ENCODE measurements at places on chromosomes 6 and 20.
A peak's percentile ranks its signal among the peaks of the same experiment; 100 is the strongest.

GRCh38 chr6:74925683-74926082, 280.2 kb downstream of the COL12A1 start:
- no peak for DNase-seq

DNA sequence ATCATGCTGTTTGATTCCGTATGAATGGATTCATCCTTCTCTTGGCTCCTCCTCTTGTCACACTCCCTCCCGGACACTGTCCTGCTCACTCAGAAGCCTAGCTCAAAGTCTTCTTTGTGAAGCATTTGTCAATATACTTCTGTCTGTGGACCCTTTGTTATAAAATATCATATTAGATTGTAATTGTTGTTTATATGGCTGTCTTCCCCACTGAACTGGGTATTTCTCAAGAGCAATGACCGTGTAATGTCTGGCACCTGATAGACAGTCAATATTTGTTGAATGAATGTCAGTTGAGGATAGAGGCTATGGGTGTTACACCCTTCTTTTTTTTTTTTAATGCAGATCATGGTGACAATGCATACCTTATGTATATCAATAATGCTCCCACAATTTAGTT, 335.3 kb downstream of the SOX4 start:
- DNase-seq: no peak

- DNase-seq: no peak
Observed at GRCh38 chr6:40431706-40432105, 155.5 kb downstream of the LRFN2 start.

DNA sequence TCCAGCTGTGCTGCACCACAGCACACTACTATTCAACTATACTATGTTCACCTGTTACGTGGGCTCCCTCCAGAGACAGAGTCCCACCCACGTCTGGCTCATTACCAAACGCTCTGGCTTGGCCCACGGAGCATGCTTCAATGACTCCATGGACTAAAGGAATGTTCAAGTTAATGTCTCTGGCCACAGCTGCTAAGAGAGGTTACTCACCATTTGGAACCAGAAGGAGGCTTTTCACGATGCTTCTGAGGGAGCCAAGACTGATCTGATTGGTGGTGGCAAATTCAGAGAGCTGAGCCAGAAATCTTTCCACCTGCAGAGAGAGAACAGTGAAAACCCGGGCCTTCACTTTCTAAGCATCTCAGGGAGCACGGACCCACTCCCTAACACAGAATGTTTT, 15.6 kb downstream of the COMMD7 start:
- DNase-seq: peak; percentile 89

- DNase-seq: no peak
Observed at GRCh38 chr6:117498159-117498558, 15.7 kb downstream of the DCBLD1 start.

- no peak for DNase-seq
Observed at GRCh38 chr6:63676412-63677114, 41.0 kb downstream of the PHF3 start.

- DNase-seq: no peak
Observed at GRCh38 chr20:57478176-57478575, 46.8 kb downstream of the CTCFL start.

DNA sequence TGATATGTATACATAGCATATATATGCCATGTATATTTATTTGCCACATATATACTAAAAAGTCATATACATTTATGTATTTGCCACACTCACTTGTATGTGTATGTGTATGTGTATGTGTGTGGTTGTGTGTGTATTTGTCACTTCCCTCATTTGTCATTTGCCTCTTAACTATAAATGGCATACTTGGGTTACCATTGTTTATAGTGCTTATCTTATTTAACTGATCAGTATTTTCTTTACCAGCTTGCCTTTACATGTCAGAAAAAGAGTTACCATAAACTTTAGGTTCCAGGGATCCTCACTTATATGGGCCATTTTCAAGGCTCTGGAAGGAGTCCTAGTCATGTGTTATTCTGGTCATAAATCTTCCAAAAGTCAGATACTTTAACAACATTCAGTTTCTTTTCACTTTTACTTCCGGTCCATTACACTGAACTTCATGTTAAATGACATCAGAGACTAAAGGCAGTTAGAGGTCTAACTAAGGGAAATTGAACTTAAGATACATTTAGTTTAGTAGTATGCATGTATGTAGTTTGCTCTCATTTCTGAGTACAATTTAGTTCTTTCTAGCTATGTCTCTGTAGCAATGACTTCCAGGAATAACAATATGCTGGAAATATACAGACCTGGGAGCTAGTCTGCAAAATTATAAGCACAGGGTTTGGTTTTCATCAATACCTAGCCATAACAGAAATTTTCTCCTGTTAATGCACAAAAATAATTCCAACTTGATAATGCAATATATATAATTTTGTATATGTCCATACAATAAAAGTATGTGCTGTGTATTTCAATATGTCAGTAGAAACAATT, 33.7 kb upstream of the HIVEP1 start:
- DNase-seq: no peak

DNA sequence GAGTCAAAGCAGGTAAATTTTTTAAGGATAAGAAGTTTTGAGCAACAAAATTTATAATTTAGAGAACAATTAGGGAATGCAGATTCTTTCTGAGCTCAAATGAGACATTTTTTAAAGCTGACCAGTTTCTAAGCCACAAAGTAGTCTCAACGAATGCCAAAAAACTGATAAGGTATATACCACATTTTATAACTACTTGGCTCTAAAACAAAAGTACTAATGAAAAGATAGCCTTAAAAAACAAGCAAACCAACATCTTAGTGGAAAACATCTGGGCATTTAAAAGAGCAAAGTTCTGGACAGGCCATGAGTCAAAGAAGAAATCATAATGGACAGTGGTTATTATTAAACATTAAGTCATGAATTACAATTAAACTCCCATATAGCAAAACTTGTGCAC, 23.2 kb upstream of the RNF146 start:
- no peak for DNase-seq

DNA sequence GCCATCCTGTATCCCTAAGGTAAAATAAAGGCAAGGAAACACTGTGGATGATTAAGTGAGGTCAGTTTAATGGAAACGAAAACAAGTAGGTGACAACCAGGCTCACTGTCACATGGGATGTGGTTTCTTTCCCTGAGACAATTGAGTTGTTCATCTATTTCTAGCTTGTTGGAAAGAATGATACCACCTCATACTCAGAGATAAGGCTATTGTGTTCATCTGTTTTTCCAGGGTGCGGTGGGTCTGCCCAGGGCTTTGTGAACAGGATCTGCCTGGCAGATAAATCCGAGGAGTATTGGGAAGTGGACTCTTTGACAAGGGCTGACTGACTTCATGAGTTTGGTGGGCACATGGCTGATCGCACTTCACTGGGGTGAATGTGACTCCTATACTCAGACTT, 80.8 kb upstream of the TIAM2 start:
- DNase-seq: no peak

- no peak for DNase-seq
Observed at GRCh38 chr20:48673507-48673906, 154.3 kb downstream of the PREX1 start.

DNA sequence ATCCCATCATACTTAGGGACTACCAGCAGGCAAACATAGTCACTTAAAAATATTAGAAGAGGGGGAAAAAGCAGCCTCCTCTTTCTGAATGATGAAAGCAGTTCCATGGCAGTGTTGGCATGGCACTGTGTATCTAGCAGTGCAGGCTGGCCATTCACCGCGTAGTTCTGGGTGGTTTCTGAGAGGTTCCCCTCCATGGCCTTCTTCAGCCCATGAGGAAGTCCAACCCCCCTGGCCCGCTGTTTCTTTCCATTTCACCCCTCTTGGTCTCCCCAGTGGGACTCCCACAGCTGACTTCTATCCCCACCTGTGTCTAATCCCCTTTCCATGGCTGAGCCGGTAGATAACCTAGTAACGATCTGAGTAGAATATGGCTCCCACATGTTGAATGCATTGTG, 17.0 kb downstream of the PPARD start:
- DNase-seq: no peak

- DNase-seq: no peak
Observed at GRCh38 chr20:59175861-59176260, 12.2 kb downstream of the ZNF831 start.

GRCh38 chr6:119669221-119669620, 319.7 kb upstream of the MAN1A1 start:
- DNase-seq: no peak

GRCh38 chr20:64245746-64246595, 9.6 kb upstream of the PCMTD2 start:
- peak; percentile 32 for DNase-seq

- DNase-seq: peak; percentile 64
Observed at GRCh38 chr20:20363799-20364592, 3.9 kb upstream of the INSM1 start.

GRCh38 chr6:113631666-113632065, 225.5 kb upstream of the MARCKS start:
- DNase-seq: no peak

DNA sequence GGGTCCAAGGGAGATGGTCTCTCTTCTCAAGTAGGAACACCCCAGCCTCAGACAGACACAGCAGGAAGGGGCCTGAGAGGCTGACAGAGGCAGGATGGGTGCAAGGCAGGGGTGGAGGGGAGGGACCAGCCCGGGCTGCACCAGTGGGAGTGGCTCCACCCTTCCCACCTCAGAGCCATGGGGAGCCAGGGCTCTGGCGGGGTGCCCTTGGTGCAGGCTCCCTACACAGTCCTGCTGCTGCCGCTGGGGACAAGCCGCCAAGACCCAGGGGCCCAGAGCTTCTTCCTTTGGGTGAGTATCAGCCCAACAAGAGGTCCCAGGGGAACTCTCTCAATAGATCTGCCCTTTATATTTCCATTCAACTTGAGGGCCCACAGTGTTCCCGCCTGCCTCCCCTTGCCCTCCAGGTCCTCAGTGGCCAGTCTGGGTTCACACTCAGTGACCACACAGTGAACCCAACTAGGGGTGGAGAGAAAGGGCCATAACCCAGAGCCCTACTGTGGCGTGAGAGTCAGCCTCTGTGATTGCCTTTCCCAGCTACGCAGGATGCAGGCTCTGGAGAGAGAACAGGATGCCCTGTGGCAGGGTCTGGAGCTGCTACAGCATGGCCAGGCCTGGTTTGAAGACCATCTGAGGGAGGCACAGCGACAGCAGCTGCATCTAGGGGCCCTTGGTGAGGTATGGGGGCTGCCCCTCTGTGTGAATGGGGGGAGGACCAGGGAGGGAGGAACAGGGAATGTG, 592 bp downstream of the SAPCD1 start:
- no peak for DNase-seq

DNA sequence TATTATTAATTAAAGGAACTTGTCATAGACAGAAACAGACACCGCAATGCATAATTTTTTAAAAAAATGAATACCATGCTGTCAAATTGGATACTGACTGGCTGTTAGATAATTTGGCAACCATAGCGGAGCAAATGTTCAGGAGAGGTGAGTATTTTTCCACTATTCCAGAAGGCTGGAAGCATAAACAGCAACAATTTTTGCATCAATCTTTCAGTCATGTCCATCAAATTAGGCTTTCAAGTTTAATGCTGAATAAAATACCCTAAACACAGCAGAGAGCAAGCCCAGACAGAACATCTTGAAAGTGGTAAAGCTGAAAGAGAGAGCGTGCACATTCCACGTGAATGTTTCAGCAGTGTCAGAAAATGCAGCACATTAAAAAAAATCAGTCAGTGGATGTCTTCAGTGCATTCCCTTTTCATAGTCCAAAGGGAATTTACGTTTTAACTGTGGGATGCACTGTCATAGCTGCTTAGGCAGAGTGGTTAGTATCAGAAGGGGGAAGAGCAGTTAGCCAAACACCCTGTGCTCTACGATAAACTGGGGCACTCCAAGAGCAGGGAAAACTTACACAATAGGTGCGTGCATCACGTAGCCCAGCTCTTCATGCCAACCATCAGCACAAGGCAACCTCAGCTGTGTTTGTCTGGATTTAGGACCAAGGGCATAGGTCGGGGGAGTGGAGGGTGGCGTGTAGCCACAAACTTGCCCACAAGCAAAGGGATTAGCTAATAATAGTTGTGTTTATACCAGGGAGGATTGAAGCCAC, 116.2 kb upstream of the STMND1 start:
- no peak for DNase-seq

DNA sequence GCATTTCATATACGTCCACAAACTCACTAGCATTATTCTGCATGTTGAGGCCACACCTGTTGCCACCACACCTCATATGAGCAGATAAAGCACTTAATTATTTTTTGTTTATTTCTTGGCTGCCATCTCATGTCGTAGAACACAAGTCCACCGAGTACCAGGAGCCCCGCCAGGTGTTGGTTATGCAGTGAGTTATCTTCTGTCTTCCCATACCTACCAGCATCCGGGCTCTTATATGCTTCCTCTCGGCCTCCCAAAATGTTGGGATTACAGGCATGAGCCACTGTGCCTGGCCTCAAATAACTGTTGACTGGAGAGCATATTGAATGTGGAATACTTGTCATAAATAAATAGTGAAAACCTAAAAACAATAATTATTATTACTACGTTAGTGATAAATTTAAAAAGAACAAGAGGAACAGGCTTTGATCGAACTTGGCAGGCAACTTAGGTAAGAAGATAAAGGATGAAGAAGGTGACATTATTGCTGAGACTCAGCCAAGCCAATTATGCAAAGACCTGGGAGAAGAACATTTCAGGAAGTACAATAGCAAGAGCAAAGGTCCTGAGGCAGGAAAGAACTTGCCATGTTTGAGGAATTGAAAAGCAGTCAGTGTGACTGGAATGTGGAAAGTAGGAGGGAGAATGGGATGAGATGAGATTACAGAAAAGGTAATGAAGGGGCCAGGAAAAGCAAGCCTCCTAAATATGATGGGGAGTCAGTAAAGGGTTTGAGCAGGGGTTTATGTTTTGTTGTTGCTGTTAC, 12.6 kb upstream of the SLC23A2 start:
- no peak for DNase-seq

DNA sequence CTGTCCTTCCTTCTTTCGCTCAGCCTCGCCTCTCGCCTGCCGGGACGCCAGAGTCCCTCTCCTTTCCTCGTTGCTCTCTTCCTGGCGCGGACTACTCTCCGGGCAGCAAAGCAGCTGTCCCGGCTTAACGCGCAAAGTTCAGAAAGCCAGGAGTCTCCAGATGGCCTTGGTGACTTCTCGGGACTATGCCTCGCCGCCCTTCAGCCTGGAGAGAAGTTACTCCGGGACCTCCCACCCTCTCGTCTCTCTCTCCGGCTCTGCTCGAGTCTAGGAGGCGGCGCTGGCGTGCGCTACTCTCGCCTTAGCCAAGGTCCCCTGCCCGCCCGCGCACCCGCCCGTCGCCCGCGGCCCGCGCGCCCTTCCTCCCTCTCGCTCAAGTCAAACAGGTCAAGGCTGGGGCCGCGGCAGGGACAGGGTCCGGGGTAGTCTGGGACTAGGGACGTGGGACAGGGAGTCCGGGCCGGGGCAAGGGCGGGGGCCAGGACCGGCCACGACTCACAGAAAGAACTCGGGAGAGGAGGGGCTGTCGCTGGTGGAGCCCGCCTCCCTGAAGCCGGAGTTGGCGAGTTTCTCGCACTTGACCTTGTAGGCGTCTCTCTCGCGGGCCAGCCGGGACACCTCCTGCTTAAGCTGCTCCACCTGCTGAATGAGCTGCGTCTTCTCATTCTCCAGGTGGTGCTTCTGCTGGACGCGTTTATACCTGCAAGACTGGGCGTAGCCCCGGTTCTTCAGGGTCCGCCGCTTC, 1.5 kb downstream of the MAFB start:
- peak; percentile 81 for DNase-seq

- DNase-seq: no peak
Observed at GRCh38 chr6:113171882-113172281, 685.3 kb upstream of the MARCKS start.

Data from islet precursor cell (in vitro differentiated cells).